ENCODE measurements at places on chromosomes 7 and 10. TPM values are rescaled to one million over a fixed set of nuclear protein-coding genes. Genes with fewer than 3 reads are reported as not detected.

Gene ACSL5
- 11.8 TPM for total RNA-seq

Gene CREB3L2
- total RNA-seq: 17.0 TPM

Gene PAX4
- not detected for total RNA-seq

Gene OIT3
- total RNA-seq: 0.25 TPM

Gene CCL26
- not detected for total RNA-seq

Gene BEND7
- total RNA-seq: 36.4 TPM

Gene RHOBTB1
- total RNA-seq: 32.3 TPM

Gene UBTD1
- 27.9 TPM for total RNA-seq

Gene PRSS2
- not detected for total RNA-seq

Gene LIPJ
- total RNA-seq: 0.05 TPM

Gene PNLIPRP2
- total RNA-seq: not detected

Data from renal cortical epithelial cell (primary cell).